Effector memory CD8-positive, alpha-beta T cell (primary cell): ENCODE measurements at places on chromosomes 16 and 17.
A peak's percentile ranks its signal among the peaks of the same experiment; 100 is the strongest.

- DNase-seq = no peak
Measured at GRCh38 chr17:40966848-40967247, at the start of gene KRT39. Gene KRT39 (minus strand): TSS chr17:40966948. CDS start chr17:40966856, 92 bp downstream.

GRCh38 chr17:73614256-73614655 lies 30.0 kb downstream of the SDK2 start:
- no peak for DNase-seq

DNA sequence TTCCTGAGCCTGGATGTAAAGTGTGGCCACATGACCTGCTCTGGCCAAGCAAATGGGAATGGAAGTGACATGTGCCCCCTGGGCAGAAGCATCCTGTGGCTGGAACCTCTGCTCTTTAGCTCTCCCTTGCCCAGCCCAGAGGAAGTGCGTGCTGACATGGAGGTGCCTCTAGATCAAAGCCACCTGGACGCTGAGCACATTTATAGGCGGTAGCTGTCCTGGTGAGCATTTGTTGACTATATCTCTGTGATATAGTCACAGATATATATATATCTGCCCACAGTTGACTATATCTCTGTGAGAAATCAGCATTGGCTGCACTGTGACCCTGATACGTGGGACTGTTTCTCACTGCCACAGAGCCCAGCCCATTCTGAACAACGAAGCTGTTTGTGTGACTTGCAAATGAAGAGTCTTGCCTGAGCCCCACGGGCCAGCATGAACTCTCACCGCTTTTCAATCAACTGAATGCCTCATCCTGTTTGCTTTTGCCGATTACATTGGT lies 118.8 kb downstream of the C16orf95 start:
- DNase-seq = no peak

DNA sequence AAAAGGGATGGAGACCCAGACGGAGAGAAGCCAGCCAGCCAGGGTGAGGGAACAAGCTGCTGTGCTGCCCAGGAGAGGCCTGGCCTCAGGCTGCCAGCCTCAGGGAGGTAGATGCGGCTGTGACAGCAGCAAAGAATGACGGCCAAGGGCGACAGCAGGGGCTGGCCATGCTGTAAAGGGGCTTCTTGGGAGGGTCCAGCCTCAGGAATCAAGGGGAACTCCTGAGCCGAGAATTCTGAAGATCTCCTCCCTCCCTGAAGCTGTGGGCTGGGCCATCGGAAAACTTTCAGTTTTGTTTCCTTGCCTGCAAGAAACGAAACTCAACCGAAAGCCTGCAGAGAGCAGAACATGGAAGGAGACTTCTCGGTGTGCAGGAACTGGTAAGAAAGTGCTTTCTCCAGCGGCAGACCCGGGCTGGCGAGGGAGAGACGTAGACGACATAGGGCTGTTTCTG lies at the start of gene XAF1:
TSS of gene XAF1 (plus strand) at position 316 of the 454 bp plus-strand sequence. CDS start at position 349, 33 bp downstream.
- peak; percentile 18 for DNase-seq

DNA sequence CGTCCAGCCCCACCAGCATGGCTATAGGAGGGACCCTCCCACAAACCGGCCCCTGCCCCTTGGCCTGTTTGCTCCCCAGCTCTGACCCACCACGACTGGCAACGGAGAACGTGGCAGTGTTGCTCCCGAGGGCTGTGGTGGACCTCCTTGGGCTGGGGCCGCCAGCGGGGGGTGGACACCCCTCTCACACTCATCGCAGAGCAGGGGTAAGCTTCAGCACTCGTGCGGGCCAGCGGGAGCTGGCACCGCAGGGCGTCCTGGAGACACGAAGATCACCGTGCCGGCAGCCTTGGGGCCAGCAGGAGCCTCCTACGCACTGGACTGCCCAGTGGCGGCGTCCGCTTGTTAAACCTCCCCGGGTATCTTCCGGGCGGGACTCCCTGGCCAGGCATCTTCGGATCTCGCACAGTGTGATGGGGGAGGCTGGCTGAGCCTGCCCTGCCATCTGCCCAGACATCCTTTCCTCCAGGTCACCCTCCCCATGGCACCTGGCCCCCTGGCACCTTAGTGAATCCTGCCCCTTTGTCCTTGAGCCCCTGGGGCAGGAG lies 53.5 kb downstream of the ABR start:
- no peak for DNase-seq

DNA sequence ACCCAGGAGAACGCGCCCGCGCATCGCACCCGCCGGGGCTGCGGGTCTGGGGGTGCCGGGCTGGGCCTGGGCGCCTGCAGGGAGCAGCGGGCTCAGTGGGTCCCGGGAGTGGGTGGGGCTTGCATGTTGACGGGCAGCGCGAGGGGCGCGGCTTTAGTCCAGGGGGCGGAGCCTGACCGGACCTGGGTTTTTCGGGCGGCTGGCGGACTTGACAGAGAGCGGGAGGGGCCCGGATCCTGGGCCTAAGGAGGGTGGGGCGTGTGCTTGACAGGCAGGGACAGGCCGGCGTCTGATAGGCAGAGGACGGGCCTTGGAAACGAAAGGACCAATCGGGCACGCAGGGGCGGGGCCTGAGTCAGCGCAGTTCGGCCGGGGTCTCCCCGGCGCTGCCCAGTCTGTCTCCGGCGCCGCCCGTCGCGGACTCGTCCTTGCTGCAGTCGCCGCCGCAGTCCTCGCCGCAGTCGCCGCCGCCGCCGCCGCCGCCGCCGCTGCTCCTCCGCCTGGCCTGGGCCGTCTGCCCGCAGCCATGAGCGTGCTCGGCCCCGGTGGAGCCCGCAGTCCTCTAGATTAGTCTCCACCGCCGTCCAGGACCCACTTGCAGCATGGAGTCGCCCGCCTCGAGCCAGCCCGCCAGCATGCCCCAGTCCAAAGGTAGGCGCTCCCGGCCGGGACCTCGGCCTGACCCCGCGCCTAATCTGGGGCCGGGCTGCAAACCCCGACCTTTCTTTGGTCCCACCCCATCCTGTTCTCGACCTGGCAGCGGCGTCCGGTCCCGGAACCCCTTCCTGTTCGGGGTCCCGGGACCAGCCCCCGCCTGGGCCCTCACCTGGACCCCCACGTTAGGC lies at the start of gene MAP2K3:
TSS of gene MAP2K3 (plus strand) at position 393 of the 845 bp plus-strand sequence. CDS start at position 603, 210 bp downstream.
- peak; percentile 95 for DNase-seq

GRCh38 chr16:85126705-85127378 lies 14.6 kb upstream of the CIBAR2 start:
- no peak for DNase-seq

GRCh38 chr17:74362069-74362405 lies 369 bp upstream of the BTBD17 start:
- no peak for DNase-seq

DNA sequence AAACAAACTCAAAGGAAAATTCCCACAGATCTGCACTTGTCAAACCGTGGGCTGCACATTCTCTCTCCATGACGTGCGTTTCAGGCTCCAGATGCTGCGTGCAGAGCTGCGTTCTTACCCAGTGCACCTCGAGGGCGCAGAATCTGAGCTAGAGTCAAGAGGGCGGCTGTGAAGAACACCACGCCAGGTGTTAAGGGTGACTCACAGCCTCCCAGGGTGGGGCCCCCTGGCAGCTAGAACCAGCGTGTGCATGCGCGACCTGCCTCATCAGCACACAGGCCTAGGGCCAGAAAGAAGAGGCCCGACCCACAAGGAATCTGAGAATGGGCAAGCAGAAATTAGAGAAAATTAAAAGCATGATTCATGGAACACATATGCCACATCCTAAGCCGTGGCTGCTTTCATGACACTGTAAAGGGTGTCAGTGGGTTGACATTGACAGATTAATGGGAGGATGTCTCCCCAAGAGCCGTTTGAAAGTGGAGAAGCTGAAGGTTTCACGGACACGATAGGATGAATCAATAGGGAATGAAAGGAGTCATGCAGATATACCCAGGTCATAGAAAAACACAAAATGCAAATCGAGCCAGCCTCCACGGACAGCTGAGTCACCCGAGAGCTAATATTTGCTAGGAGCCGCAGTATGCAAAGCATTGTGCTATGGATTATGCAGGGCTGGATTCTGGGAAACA lies 29.0 kb downstream of the MARCHF10 start:
- DNase-seq = no peak

- DNase-seq = no peak
Measured at GRCh38 chr17:44914148-44914547, 1.2 kb downstream of the GFAP start.

DNA sequence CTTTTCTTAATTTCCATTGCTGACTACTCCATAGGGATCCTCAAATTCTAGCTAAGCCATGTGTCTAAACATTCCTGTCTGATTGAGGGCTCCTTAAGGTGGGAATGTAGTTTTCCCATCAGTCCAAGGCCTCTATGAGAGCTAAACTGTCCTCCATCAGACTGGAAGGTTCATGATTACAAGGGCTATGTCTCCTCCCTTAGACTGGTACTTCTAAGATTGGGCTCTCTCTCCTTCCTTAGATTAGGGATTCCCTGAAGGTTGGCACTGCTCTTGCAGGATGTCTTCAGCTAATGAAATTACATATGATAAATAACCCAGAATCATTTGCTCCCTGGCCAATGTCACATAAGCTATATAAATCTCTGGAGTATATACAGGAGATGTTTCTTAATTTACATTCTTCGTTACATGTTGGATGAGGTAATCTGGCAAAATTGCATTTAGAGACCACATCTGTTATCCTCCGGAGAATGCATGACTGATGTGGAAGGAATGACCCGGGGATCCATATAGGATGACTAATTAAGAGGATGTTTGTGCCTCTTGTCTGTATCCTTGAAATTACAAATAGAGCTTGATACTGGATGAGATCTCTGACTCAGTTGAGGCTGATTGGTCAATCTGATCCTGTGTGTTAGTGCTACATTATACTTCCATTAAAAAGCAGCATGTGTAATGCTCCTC lies 14.2 kb downstream of the B4GALNT2 start:
- no peak for DNase-seq

DNA sequence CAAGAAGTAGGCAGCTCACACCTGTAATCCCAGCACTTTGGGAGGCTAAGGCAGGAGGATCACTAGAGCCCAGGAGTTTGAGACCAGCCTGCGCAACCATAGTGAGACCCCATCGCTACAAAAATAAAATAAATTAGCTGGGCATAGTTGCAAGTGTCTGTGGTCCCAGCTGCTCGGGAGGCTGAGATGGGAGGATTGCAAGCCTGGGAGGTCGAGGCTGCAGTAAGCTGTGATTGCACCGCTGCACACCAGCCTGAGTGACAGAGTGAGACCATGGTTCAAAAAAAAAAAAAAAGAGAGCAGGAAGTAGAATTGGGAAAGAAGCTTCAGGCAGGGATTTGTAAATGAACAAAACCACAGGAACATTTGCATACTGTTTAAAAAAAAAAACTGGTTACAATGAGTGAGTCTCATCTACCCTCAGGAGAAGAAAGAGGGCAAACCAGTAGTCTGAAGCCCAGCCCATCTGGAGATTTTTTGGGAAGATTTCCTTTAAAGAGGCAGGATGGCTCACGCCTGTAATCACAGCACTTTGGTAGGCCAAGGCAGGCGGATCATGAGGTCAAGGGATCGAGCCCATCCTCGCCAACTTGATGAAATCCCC lies 7.9 kb downstream of the MPV17L start:
- DNase-seq = no peak

DNA sequence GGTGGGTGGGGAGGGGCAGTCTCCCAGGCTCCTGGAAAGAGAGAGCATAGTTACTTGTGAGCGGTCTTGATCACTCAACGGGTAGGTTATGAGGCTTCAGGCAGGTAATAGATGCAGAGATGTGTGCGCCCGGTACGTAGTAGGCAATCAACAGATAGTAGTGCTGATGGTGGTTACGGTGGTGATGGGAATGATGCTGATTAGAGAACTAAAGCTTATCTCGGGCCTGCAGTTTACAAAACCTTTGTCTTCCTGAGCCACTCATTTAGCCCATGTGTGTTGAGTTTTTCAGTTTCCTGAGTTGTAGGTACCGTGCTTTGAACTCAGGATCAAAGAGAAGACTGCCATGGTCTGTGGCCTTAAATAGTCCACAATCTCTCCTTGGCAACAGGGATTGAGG lies 401.0 kb downstream of the SNX29 start:
- no peak for DNase-seq

GRCh38 chr17:80760511-80760911 lies 215.9 kb downstream of the RPTOR start:
- DNase-seq = no peak

- no peak for DNase-seq
Measured at GRCh38 chr17:68908045-68908444, 47.1 kb downstream of the ABCA8 start.

DNA sequence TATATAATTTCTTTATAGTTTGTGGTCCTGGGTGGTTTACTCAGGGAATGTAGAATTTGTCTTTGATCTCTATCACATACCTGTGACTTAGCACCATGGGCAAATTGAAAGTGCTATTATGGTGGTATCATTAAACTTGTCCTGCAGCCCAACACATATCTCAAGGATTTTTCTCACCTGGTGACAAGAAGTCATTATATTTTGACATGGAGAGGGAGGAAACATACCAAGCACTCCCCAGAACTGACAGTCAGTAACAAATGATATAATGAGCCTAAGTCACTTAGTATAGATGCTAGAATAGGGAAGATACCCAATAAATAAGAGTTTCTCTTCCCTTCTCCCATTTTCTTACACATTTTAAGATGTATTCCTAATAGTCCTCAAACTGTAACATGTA lies 805.5 kb upstream of the KIF2B start:
- no peak for DNase-seq

DNA sequence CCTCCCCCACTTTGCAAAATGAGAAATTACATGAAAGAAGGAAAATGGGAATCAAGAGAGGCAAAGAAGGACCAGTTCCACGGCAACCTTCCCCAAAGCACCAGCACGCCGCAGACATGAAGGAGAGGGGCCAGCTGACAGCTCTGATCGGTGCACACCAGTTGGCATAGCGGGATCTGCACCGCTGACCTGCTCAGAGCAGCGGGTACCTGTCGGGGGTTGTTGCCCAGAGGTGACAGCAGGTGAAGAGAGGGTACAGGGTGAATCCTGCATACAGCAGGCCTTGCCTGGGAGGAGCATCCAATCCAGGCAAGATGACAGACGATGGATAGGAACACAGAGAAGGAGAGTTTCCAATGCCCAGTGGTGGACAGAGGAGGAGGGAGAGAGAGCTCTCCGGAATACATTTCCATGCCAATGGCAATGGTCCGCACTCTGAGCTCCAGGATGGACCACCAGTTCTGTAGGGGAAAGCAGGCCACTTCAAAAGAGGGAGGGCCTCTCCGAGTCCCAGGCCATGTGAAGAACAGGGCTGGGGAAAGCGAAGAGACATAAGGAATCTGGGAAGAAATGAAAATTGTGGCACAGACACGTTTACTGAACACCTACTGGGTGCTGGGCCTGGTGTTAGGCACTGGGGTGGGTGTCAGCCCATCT lies 24.0 kb downstream of the CEP295NL start:
- DNase-seq = no peak

DNA sequence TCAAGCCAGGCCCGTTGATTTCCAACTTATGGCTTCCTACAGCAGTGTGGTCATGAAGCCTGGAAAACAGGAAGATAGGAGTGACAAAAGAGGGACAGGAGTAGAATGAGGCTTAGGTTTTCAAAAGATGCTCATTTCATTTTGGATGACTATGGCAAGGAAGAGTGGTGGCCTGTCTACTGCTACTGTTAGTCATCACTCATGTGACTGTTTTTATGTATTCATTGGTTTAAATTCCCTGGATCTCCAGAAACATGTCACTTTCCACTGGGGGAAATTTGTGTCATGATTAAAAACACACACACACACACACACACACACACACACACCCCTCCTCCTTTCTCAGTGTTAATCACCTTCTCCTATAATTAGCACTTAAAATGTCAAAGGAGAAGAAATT lies 1.1 kb upstream of the CYLD start:
- no peak for DNase-seq

GRCh38 chr17:31226373-31226772 lies 70.7 kb downstream of the OMG start:
- no peak for DNase-seq
